ENCODE measurements at places on chromosomes 6 and 20. TPM values are rescaled to one million over a fixed set of nuclear protein-coding genes. Genes with fewer than 3 reads are reported as not detected.

The ZNF341 gene
- 4.3 TPM for total RNA-seq

- DNase-seq, result no peak
Measured at GRCh38 chr6:147707524-147707923, 199.0 kb downstream of the SAMD5 start.

The REV3L gene
- total RNA-seq, result 30.5 TPM

The SSTR4 gene
- not detected for total RNA-seq

The TTK gene
- 7.2 TPM for total RNA-seq

The BHLHE23 gene
- total RNA-seq, result not detected

DNA sequence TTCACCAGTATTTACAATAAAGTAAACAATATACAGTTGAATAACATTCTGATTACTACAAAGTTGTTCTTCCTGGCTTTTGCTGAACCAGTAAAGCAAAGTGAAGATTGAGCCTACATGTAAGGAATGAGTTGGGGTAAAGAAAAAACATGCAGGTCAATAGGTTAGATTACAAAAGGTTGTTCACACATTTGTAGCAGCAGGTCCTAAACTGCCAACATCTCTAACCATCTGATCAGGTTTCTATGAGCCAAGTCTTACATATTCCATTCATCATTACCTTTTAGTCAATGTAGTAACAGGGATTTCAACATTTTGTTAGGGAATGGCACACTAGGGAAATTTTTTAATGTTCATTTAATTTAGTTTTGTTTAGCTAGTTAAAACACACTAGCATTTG lies 9.3 kb upstream of the CALHM6 start:
- no peak for DNase-seq

The MEP1A gene
- total RNA-seq, result not detected

GRCh38 chr6:131382631-131383030 lies 190.4 kb upstream of the ARG1 start:
- no peak for DNase-seq

DNA sequence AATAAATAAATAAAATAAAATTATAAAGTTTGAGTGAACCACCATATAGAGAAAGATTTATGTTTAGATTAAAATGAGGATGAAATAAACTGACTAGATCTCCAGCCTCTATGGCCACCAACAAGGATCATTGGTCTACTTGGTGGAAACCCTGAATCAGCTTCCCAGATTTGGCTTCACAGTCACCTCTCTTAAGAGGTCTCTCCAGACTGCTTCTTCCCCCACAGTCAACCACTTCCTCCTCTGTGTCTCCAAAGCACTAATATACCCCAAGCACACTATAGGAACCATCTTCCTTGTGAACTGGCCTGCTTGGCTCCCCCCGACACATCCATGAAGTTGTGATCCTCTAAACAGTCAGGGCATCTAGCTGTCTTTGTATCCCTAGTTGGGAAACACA lies 529.6 kb upstream of the RNF217 start:
- no peak for DNase-seq

- DNase-seq, result no peak
Measured at GRCh38 chr6:156963712-156964700, 186.8 kb downstream of the ARID1B start.

DNA sequence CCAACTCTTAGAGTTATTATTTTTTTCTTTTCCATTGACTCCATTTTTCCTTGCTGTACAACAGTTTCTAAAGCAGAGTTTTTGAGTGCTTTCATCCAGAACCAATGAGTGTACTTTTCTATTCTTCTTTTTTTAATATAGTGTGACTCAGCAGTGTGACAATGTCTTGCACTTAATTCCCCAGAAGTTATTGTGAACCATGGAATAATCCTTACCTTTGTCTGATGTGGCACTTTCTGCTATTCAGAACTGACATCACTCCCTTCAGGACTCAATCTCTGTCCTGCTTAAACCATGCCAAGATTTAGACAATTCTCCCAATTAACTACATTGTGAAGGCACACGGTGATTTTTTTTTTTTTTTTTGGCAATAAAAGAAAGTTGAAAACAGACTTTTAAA lies 41.5 kb downstream of the GRIK2 start:
- no peak for DNase-seq

DNA sequence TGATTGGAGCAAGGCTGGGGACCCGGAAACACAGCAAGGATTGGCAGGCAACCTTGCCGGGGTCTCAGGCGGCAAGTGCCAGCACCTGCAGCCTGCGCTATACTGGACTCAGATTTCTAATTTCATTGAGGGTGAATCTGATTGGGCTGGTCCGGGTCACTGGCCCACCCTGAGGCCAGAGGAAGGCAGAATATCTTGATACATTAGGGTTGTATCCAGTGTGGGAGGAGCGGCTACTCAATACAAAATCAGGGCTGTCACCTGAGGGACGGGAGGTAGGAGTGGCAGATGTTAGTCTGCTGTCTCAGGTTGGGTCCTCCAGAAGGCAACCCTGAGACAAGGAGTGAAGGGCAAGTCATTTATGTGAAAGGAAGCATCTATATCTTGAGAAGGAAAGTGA lies 40.7 kb downstream of the BFSP1 start:
- no peak for DNase-seq

DNA sequence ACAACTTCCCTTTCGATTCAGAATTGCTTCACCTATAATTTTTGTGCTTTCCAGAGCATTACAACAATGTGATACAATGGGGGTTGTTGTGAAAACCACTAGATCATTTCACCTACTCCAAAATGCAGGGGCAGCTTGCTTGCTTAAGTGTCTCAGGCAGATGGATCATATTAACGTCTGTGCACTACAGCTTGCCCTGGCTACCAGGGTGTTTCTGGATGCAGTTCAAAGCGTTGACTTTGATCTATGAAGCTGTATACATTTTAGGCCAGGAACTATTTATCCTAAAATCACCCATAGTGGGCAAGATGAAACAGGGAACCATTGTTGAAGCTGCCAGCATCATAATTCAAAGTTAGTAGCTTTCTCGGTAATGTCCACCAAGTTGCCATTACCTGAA lies 339.5 kb upstream of the HSF2 start:
- no peak for DNase-seq

DNA sequence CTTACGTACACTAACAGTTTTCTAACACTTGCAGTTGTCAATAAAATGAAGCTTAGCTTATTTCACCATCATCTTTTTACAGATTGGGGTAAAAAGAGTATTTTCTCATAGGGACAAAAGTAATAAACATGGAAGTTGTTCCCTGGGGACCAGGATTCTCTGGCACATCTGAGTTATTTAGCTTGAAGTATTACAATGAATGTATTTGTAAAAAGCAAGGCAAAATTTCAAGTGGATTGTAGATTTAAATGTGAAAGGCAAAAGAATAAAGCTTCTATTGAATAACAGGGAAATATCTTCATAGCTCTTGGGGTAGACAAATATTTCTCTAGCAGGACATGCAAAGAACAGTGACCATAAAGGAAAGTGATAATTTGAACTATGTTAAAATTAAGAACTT lies 260.0 kb upstream of the ECI2 start:
- DNase-seq, result no peak

The RSPH9 gene
- total RNA-seq, result not detected

The EDN3 gene
- total RNA-seq, result not detected

DNA sequence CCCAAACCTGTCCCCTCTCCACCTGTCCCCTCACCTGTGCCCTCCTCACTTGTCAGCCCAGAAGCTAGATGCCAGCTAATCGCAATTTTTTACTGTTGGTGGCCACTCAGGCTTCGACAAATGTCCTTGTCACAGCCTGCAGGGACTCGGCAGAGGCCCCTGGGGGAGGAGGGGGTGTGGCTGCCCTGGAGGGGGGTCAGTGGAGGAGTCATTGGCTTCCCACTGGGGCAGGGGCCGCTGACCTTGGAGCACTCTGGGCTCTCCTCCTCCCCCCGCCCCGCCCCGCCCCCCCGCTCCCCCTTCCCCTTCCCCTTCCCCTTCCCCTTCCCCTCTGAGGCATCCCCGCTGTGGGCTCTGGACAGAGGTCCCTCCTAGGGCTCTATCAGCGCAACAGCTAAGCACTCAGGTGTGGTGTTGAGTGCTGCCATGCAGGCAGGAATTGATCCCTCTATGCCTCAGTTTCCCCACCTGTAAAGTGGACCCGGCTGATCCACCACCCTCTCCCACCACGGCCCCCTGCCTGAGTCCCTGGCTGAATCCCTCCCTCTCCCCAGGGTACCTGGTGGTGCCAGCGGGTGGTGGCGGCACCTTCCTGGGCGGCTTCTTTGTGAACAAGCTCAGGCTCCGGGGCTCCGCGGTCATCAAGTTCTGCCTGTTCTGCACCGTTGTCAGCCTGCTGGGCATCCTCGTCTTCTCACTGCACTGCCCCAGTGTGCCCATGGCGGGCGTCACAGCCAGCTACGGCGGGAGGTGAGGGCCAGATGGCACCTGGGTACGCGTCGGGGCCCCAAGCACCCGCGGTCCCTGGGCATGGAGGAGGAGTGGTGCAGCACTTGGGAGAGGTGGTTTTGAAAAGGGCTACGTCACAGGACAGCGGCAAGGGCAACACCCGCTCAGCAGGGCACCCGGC lies 23.8 kb downstream of the SLCO4A1 start:
- DNase-seq, result no peak

DNA sequence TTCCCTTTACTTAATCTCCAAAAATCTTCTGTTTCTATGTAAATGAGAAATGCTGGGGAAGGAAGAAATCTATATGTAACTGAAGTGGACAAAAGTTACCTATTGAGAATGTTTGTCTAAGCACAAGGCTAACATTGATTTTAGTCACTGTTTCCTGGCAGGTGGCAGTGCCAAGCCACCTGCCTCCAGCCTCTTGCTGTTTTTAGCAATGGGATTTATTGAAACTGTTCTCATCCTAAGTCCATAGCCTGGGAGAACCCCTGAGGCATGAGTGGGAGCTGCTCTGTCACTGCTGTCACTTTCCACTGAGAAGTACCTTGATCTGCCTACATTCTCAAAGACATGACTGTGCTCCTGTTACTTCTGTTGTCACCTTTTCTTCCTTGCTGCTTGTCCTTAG lies 14.7 kb downstream of the ENPP3 start:
- DNase-seq, result no peak

GRCh38 chr20:9149796-9150195 lies 80.9 kb downstream of the PLCB4 start:
- no peak for DNase-seq

DNA sequence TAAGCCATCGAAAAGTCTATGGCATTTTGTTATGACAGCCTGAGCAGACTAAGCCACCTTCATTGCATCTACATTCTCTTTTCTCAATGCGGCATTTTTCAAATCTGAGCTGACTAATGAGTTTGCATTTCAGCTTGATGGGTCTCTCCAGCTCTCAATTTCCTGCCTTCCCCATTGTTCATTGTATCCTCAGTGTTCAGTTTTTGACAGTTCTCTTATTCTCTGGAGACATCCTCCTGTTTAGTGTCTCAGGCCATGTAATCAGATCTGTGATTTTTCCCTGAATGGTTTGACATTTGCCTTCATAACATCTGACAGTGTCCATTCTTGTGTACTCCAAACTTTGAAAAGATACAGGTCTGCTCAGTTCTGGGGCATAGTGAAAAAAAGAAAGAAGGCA lies 27.9 kb upstream of the MCM3 start:
- no peak for DNase-seq

- DNase-seq, result no peak
Measured at GRCh38 chr6:142938510-142938909, 6.5 kb downstream of the HIVEP2 start.

DNA sequence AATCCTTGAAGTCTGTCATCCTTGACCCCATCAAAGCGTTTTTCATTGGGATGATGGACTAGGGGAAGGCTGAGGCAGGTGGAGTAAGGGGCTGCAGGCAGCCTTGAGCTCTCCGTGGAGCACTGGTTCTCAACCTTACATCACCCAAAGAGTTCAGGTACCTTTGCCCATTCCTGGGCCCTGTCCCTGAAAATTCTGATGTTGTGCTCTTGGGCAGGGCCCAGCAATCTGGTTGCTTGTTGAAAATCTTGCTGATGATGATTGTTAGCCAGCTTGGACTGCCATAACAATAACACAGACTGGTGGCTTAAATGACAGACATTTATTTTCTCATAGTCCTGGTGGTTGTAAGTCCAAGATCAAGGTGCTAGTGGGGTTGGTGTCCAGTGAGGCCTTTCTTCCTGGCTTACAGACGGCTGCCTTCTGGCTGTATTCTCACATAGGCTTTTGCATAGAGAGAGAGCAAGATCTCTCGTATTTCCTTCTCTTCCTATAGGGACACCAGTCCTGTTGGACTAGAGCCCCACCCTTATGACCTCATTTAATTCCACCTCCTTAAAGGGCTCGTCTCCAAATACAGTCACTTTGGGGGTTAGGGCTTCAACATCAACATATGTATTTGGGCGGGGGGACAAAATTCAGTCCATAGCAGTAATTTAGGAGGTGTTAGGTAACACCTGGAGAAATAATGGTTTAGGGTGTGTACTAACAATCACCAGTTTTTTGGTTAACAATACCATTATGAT lies 104.9 kb downstream of the PLEKHG1 start:
- no peak for DNase-seq
